ENCODE measurements at places on chromosomes 4 and X.

DNA sequence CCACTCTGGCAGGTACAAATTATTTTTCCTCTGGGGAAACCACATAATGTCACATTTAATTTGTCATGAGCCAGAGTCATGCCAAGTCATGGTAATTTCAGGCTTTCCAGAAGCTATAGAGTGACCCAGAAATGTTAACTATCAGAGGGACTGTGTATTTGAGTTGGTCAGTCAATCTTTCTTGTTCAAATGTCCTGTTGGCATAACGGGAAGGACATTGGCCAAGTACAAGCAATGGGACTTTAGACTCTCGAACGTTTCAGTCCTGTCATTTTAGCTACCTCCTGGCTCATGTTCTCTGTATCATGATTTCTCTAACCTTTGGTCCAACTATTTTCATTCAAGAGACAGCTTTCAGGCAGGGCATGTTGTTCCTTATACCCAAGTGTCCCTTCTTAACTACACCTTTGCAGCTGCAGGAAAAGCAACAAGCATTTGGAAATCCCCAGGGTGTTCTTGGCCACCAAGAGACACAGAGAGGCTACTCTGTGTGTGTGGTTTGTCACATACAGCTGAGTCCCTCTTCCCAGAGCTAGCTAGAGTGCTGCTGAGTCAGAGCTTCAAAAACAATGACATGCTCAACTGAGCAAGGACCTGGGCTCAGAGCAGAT is 142.6 kb downstream of the EGF start:
- DNase-seq, result no peak

DNA sequence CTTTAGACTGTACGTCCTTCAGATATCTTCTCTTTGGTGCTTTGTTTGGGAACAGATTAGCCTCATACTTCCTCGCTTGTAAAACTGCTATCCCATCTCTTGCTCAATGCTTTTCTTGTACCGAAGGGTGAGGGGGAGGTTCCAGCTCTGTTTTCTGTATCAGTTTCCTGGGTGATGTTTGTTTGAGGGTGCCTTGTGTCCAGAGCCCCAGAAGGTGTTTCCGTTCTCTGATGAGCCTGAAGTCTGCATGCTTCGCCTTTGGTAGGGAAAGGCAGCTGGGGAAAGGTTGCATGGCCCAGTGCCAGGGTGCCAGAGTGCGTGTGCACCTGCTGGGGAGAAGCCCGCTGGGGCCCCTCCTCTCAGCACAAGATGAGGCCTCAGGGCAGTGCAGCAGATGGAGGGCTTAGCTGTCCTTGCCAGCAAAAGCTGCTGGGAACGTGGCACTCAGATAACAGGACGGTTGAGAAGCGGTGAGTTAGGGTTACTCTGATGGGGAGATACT is 73.7 kb downstream of the TBL1X start:
- DNase-seq, result peak; percentile 80

GRCh38 chrX:110087485-110088356 is 84.8 kb downstream of the TMEM164 start:
- no peak for DNase-seq

- DNase-seq, result no peak
These were observed 47.6 kb downstream of the MTHFD2L start for GRCh38 chr4:74205559-74205958.

GRCh38 chr4:183200453-183200852 is 101.4 kb downstream of the WWC2 start:
- peak; percentile 84 for DNase-seq

- no peak for DNase-seq
These were observed 5.5 kb downstream of the TRMT44 start for GRCh38 chr4:8446122-8446521.

- peak; percentile 31 for DNase-seq
These were observed 942 bp upstream of the L1CAM start for GRCh38 chrX:153886915-153887314.

- DNase-seq, result no peak
These were observed 448.9 kb upstream of the AMOT start for GRCh38 chrX:113289503-113289902.

DNA sequence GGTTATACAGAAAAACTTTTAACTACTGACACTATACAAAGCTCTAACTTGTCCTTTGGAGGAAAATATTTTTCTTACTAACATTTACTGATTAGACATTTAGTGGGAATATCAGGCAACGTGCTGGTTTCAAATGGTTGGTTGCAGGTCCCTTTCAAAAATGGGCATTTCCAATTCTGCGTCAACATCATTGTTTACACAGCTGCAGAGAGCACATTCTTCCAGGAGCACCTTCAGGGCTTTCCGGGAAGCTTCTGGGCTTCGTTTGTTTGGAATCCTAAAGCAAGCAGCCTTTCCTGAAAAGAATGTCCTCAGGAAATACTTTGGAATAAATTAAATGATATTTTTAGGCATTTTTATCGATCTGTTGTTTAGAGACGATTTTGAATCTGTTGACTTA is 289.7 kb downstream of the TRIML1 start:
- DNase-seq, result no peak

DNA sequence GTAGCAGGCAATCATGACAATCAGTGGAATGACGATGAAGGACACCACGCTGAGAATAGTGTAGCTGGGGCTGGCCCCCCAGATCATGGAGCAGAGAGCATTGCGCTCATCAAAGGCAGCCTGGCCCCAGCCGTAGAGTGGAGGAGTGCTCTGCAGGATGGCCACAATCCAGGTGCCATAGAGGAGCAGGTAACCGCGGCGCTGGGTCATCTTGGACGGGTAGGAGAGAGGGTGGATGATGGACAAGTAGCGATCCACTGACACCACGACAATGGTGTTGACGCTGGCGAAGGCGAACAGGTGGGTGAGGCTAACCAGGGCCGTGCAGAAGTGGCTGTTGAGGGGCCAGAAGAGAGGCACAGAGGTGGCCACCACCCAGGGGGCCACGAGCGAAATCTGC is 2.8 kb downstream of the GPR101 start:
- DNase-seq, result no peak

- no peak for DNase-seq
These were observed 17.0 kb downstream of the SLC9B1 start for GRCh38 chr4:103002551-103002950.

DNA sequence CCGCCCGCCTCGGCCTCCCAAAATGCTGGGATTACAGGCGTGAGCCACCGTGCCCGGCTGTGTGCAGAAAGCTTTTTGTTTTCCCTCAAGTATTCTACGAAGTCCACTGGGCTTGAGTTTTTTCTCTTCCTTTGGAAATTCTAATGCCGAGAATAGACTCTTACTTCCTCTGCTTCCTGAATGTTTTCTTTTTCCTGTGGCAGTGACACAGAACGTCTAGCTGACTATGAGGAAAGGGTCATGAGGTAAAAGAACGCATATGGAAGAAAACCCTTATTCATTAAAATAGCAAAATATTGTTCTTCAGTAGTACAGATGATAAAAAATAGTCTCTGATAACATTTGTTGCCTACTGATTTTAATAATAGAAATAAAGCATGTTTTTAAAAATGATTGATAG is 4.9 kb upstream of the SLC25A4 start:
- no peak for DNase-seq

GRCh38 chr4:169841776-169842175 is 84.0 kb upstream of the HPF1 start:
- DNase-seq, result no peak

- no peak for DNase-seq
These were observed 148.7 kb upstream of the PTCHD1 start for GRCh38 chrX:23185951-23186350.

All from G401 (cell line).